GF-D8 (cell line): ENCODE measurements at places on chromosomes 1 and 21.

GRCh38 chr1:82106672-82107071 lies 305.9 kb downstream of the ADGRL2 start:
- DNase-seq = no peak

DNA sequence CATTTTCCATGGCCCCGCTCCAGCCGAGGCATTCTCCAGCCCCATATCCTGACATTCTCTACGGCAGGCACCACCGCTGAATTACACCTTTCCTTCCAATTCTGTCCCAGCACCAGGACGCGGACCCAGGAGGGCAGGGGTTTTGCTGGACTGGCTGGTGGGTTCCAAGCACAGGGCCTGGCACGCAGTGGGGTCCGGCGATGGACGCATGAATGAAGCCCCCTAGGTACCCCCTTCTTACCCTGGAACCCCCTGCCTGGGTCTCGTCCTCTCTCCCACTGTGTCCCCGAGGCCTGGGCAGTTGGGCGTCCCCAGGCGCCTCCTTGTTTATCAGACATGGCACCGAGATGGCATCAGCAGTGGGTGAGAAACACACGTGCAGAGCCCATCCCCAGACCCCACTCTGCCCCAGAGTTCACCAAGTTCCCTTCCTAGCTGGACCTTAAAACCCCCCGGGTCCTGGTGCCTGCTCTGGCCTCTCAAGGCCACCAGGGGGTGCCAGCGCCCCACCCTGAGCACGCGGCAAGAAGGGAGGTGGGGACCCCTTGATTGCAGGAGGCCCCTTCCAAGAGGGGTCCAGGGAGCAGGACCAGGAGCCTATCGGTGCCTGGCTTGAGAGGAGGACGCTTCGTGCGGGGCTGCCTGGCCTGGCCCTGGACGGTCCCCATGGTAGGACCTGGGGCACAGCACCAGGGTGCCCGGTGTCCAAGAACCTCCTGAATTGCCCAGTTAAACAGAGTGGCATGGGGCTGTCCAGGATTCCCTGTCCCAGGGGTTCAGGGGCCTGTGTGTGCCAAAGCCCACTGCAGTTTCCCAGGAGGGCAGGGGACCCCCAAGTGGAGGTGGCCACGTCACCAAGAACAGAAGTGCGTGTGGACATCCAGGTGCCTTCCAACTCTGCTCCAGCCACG lies 46.1 kb downstream of the MEGF6 start:
- no peak for DNase-seq

DNA sequence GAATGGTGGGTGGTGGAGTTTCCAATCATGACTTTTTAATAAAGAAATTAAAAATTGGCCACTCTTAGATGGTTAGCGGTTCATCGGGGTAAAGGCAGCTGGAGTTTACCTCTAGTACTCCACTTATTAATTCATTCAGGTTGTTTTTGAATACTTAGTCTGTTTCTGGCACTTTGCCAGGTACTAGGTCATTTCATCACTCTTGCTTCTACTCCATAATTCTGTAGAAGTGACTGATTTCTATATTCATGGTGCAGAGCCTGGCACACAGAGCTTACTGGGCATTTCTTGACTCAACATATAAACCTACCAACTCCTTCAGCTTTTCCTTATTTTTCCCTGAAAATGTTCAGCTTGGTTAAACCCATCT lies 31.5 kb downstream of the FOXD2 start:
- DNase-seq = no peak

GRCh38 chr1:78141531-78142231 lies 95.9 kb downstream of the GIPC2 start:
- DNase-seq = no peak

DNA sequence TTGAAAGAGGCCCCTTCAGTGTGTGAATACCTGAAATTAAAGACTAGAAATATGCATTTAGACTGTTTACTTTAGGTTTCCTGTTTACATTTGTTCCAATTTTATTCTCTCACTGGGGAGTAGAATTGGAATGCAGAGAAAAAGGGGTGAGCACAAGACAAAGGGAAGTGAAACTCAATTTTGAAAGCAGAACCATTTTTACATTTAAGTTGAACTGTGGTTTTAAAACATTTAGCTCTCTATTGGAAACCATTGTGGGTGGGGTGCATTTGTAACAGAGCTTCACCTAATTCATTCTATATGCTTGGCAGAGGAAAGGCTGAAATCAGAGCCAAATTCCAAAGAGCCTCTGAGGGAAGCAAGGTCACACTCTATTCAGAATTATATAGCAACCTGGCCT lies 235.3 kb upstream of the C1orf105 start:
- no peak for DNase-seq

DNA sequence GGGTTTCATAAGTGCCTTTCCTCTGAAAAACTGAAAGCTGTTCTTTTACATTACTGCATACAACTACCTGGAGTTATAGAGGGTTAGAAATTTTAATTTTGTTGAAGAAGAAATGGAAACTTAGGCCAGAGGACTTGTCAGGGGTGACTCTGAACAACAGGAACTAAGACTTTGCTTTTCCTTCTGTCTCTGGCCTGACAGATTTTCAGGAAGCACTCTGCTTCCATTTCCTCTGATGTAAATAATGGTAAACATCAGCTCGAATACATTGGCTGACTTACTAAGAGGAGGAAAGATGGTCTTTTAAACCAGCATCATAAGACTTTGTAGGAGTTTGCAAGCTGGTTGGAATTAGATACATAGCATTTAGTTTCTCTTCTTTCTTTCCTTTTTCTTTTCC lies 27.1 kb upstream of the PLEKHM2 start:
- DNase-seq = no peak

- no peak for DNase-seq
Measured at GRCh38 chr1:27049100-27049499, 36.5 kb upstream of the TENT5B start.

- no peak for DNase-seq
Measured at GRCh38 chr1:62429581-62429980, 7.3 kb upstream of the USP1 start.

DNA sequence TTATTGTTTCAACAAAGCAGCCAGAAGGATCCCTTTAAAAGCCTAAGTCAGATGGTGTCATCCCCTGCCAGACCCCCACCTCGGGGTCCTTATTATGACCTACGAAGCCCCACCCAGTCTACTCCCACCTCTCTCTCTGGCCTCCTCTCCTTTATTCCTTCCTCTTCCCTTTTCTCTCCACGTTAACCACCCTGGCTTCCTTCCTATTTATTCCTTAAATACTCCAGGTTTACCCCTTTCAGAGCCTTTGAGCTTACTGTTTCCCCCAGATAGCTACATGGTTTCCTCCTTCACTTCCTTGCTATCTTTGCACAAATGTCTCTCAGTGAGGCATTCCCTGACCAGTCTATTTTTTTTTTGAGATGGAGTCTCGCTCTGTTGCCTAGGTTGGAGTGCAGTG lies 12.0 kb upstream of the SLC9A1 start:
- no peak for DNase-seq

DNA sequence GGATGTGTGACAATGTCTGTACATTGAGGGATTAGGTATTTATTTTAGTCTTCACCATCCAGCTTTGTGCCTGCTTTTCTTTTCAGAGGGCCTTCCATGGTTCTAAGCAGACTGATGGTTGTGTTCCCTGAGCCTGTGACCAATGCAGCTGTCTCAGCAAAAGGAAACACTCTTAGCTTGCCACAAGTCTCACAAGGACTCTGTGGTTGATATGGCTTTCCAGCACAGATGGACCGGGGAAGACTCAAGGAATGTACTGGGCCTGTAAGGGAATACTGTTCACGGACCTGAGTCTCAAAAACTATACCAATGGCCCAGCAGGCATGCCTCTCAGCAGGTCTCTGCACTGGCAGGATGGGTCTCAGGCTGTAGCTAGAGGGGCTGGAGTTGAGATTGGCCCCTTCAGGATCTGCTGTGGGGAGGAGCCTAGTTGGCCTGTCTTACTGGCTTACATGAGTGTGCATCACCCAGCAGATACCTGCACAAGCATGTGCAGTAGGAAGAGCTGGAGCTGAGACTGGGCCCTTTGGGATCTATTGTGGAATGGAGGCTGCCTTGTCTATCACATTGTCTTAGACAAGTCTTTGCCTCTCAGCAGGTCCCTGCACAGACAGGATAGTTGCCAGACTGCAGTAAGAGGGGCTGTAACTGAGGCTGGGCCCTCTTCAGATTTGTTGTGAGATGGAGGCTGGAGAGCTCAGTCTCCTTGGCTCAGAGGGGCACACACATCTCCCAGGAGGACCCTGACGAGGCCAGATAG lies 52.0 kb upstream of the PDC start:
- no peak for DNase-seq

DNA sequence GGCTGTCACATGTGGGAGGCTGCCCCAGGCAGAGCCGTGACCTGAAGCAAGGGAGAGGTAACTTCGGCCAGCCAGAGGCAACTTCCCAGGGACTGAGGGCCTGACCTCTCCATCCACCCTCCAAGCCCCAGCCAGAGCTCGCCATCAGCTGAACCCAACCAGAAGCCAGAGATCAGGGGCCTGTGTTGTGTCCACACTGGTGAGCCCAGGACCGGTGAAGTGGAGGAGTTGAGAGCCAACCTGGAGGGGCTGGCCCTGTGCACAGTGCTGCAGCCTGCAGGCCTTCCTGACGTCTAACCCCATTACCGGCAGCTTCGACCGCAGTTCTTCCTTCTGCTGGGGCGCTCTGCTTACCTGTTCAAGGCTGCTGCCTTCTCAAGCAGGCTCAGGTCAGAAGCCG lies 19.6 kb upstream of the PDE9A start:
- no peak for DNase-seq

GRCh38 chr1:161747801-161748200 lies 1.8 kb upstream of the DUSP12 start:
- DNase-seq = no peak

DNA sequence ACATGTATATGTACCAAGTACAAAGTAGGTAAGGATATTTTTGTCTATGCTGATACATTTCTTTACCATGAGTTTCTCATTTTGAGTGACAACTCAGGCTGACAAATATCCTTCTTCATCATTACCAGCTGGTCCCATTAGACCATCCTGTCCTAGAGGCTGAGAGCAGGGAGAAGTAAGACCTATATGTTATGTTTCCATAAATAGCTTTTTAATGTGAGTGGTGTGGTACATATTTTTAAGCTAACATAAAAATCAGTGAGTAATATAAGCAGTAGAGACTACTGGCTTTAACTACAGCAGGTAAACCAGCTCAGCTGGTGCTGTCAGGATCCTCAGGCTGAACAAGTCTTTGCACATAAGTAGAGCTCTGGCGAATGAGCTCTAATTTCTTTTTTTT lies 62.4 kb downstream of the CLEC20A start:
- no peak for DNase-seq

DNA sequence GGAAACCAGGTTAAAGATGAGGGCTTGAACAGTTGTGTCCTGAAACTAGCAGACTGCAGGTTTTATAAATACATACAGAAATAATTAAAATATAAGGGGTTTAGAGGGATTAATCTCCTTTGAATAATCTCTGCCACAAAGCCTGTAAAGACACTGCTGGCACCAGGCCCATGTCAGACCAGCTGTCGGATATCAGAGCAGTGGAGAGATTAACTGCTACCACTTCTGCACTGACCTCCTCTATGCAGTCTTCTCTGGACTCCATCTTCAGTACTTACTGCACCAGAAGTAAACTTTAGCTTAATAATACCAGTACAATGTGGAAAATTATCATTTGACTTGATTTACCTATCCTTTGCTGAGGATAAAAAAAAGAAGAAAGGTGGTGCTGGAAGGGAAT lies 128.6 kb downstream of the LHX4 start:
- DNase-seq = no peak

GRCh38 chr1:7089497-7089896 lies 304.2 kb downstream of the CAMTA1 start:
- no peak for DNase-seq

DNA sequence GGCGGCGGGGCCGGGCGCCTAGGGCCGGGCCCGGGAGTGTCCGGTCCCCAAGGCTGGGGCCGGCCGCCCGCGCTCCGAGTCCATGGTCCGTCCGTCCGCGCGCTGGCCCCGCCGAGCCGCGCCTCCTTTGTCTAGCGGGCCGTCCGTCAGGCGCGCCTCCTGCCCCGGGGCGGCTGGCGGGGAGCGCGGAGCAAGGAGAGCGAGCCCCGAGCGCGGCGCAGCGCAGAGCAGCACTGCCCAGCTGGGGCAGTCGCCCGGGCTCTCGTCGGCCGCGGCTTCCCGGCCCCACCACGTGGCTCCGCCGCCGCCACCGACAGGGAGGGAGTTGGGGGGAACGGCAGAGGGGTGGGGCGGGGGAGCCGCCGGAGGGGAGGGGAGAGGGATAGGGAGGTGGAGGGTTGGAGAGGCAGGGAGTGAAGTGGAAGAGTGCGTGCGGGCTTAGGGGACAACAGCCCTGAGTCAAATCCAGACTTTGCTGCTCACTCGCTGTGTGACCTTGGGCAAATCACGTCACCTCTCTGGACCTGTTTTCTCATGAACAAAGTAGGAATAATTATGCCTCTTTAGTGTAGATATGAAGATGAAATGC lies at the start of gene NKAIN1:
Gene NKAIN1, minus strand, starts transcription at position 235 of the 589 bp plus-strand sequence. CDS start 340 bp downstream, outside the sequence.
- no peak for DNase-seq

- DNase-seq = no peak
Measured at GRCh38 chr1:72837781-72838180, 555.4 kb upstream of the NEGR1 start.

- no peak for DNase-seq
Measured at GRCh38 chr1:84855168-84855567, 37.8 kb downstream of the LPAR3 start.

GRCh38 chr1:163897412-163898155 lies 575.8 kb downstream of the NUF2 start:
- no peak for DNase-seq

DNA sequence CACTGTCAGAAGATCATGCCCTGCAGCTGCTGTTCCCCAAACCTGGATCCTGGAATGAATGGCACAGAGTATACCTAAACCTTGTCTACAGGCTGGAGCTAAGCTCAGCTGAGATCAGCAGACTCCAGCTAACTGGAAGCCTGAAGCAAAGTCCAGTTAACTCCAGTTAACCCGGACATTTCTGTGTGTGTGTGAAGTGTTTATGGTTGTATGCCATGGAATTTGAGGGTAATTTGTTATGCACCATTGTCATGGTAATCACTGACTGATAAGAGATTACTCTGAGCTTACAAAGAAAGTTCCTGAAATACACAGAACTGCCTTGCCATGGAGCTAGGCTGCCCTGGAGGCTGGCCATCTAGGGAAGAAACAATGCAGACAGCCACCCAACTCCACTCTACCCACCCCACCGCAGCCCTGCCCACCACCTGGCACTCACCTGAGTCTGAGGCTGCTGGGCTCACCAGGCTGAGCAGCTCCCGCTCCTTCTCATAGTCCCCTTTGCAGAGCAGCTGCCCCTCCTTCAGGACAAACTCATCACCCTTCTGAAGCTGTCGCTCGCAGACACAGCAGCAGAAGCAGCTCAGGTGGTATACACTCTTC lies 107.4 kb downstream of the LMX1A start:
- DNase-seq = no peak

DNA sequence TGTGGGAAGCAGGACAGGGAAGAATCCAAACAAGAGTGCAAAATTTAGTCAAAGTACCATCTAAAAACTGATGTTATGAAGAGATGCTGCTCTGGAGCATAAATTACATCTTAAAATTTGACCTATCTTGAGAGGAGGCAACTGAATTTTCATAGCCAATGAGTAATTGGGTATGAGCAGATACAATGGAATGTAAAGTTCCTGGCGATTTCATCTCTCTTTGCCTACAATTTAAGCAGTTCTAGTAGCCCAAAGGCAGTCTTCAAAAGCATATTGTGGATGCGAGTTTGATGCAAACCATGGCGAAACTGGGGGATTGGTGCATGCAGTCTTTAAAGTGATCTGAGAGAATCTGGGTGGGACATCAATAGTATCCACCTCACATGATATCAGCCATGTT lies 1265.9 kb downstream of the BRINP3 start:
- no peak for DNase-seq

- DNase-seq = no peak
Measured at GRCh38 chr1:91696321-91696720, 189.6 kb downstream of the TGFBR3 start.

- no peak for DNase-seq
Measured at GRCh38 chr1:937521-937920, 13.8 kb downstream of the SAMD11 start.
